ENCODE measurements at places on chromosomes 7 and 10.

DNA sequence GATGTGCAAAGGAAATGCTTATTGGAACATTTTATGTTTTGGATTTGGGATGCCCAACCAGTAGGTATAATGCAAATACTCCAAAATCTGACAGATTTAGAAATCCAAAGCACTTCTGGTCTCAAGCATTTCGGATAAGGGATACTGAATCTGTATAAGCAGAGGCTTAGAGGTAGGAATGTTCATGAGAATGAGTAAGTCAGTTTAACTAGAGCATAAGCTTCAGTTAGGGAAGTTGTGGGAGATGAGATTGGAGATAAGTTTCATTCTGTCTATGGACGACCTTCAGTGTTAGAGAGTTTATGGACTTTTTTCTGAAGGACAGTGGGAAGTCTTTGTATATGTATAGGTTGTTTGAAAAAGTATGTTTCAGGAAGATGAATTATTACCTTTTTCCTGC is 10.4 kb downstream of the TAX1BP1 start:
- H3K4me3 ChIP-seq = no peak overlapping the region
- DNase-seq = no peak
- H3K36me3 ChIP-seq = peaks cover 39% of the 10 kb centered on the region
- no peaks in the 10 kb centered on the region for H3K27me3 ChIP-seq
- no peak overlapping the region for H3K27ac ChIP-seq
- peaks cover 23% of the 10 kb centered on the region for H3K4me1 ChIP-seq

GRCh38 chr10:52106899-52107298 is 207.2 kb upstream of the DKK1 start:
- no peaks in the 10 kb centered on the region for H3K36me3 ChIP-seq
- no peak overlapping the region for H3K27ac ChIP-seq
- no peak overlapping the region for H3K4me3 ChIP-seq

DNA sequence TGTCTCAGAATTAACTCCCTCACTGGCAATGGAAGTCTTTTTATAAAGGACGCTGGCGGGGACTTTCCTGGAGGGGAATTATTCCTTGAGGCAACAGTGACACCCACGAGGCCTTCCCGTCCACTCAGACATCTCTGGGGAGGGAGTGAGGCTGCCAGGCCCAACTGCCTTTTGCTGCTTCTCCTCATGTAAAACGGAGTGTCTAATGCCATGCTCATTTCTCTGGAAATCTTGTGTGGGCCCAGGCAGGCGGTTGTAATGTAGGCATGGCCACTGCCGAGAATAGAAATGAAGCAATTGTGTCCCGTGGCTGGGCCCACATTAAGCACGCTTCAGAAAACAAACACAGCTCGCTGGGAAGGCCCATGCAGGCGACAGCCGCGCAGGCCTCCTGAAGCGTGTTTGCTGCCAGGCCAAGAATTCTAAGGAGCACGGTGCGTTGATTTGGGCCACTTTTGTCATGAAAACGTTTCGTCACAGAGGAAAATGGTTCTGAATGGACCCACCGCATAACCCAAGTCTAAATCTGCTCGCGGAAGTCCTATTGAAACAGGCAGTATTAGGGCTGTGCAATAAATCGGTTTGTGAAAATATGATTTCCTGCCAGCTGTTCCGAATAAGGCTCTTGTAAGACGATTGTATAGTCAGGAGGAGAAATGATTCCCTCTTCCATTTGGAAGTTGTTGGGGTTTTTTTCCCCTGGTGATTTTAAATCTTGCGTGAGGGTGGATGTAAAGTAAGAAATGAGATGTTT is 104.2 kb upstream of the CHST15 start:
- peaks cover 23% of the 10 kb centered on the region for H3K4me1 ChIP-seq
- no peaks in the 10 kb centered on the region for H3K36me3 ChIP-seq
- no peak overlapping the region for H3K4me3 ChIP-seq

GRCh38 chr7:47895026-47895425 is 53.2 kb downstream of the PKD1L1 start:
- no peak overlapping the region for H3K27ac ChIP-seq
- H3K4me3 ChIP-seq = no peak overlapping the region
- H3K27me3 ChIP-seq = no peaks in the 10 kb centered on the region
- no peak for DNase-seq
- no peaks in the 10 kb centered on the region for H3K4me1 ChIP-seq

GRCh38 chr10:121369616-121370015 is 228.6 kb downstream of the FGFR2 start:
- DNase-seq = no peak
- no peak overlapping the region for H3K4me3 ChIP-seq
- H3K36me3 ChIP-seq = no peaks in the 10 kb centered on the region
- no peaks in the 10 kb centered on the region for H3K4me1 ChIP-seq

DNA sequence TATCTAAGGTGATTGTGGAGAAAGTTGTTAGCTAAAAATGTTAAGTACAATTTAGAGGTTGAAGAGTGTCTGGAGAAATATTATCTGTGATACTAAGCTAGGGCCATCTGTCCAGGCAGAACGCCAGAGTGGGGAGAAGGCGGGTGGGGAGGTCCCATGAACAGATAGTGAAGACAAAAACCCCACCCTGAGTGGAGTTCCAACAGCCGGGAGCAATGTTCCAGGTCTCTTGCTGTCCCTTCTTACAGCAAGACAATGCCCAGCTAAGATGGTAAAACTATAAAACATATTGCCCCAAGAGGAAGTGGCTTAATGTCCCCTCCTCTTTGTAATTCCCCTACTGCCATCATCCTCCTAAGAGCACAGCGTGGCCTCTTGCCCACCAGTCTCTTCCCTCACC is 10.4 kb upstream of the IL15RA start:
- H3K36me3 ChIP-seq = 0 out of 2 replicates have a peak, but pooled peaks cover 3% of the 10 kb centered on the region
- H3K27me3 ChIP-seq = no peaks in the 10 kb centered on the region
- no peak for DNase-seq
- H3K4me1 ChIP-seq = no peaks in the 10 kb centered on the region

GRCh38 chr10:79111427-79111826 is 42.7 kb downstream of the ZMIZ1 start:
- DNase-seq = no peak
- H3K27ac ChIP-seq = no peak overlapping the region
- no peak overlapping the region for H3K4me3 ChIP-seq
- H3K27me3 ChIP-seq = no peaks in the 10 kb centered on the region
- H3K4me1 ChIP-seq = peaks cover 16% of the 10 kb centered on the region

DNA sequence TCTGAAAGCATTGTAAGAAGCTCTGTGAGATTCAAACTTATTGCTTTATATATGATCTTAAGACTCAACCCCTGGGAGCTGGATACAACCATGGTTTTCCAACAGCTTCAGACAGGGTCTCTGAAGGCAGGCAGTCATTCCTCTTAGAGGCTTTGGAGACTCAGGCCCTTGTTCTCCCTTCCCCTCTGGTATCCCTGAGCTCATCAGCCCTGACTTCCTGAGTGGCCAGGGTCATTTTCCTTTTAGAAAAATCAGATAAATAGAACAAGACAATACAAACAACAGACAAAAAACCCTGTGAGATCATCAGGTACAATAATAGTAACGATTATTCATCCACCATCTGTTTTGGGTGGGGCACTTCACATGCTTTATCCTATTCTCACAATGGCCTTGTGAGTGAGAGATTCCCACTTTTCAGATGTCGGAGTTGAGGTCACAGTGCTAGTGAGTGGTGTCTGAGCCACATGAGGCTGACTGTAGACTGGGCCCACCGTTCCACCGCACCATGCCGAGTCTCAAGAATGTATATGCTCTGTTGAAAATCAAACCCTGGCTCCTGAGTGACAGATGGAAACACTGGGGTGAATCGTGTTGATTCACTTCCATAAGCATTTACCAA is 144.2 kb downstream of the CXCL12 start:
- DNase-seq = no peak
- no peak overlapping the region for H3K27ac ChIP-seq
- no peak overlapping the region for H3K4me3 ChIP-seq
- no peaks in the 10 kb centered on the region for H3K36me3 ChIP-seq
- no peaks in the 10 kb centered on the region for H3K27me3 ChIP-seq
- peaks cover 5% of the 10 kb centered on the region for H3K4me1 ChIP-seq

DNA sequence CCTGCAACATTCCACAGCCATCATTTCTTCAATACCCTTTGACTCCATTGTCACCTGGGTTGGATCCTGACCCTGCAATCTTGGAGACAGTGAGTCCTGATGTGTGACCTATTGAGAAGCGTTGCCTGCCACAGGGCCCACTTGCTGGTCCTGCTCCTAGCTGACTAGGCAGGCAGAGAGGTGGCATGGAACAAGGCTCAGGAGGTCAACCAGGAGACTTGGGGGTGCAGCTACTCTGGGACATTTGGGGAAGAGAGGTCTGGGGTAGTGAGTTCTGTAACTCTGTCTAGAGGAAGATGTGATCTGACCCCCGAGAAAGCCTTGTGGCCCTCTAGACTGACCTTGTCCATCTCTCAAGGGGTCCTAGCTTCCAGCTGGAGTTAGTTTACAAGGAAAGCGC is 1.8 kb downstream of the ZMIZ2 start:
- no peaks in the 10 kb centered on the region for H3K27me3 ChIP-seq
- DNase-seq = no peak
- H3K36me3 ChIP-seq = no peaks in the 10 kb centered on the region
- H3K4me1 ChIP-seq = peaks cover 51% of the 10 kb centered on the region

DNA sequence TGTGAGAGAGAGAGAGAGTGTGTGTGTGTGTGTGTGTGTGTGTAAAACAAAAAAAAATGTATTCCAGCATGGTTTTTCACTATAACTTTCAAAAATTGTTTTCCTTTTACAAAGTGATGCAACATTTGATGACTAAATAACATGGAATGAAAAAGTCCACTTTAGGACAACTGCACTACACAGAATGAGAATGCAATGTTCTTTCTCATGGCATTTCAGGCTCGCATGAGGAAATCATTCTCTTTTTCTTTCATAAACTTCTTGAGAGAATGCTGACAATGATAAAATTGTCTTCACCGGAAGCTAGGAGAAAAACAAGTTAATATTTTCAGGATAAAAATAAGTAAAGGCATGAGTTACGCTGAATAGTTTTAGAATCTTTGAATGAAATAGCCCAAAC is 53.7 kb downstream of the SLC16A12 start:
- H3K36me3 ChIP-seq = no peaks in the 10 kb centered on the region
- DNase-seq = no peak
- H3K27me3 ChIP-seq = no peaks in the 10 kb centered on the region
- no peaks in the 10 kb centered on the region for H3K4me1 ChIP-seq

- DNase-seq = no peak
- H3K36me3 ChIP-seq = no peaks in the 10 kb centered on the region
- no peak overlapping the region for H3K4me3 ChIP-seq
- H3K27ac ChIP-seq = no peak overlapping the region
Observed at GRCh38 chr7:12199363-12199762, 11.7 kb upstream of the TMEM106B start.

- DNase-seq = no peak
- H3K4me3 ChIP-seq = no peak overlapping the region
- H3K36me3 ChIP-seq = no peaks in the 10 kb centered on the region
- H3K27me3 ChIP-seq = no peaks in the 10 kb centered on the region
- peaks cover 5% of the 10 kb centered on the region for H3K4me1 ChIP-seq
Observed at GRCh38 chr10:88828310-88828709, 23.3 kb downstream of the ANKRD22 start.

DNA sequence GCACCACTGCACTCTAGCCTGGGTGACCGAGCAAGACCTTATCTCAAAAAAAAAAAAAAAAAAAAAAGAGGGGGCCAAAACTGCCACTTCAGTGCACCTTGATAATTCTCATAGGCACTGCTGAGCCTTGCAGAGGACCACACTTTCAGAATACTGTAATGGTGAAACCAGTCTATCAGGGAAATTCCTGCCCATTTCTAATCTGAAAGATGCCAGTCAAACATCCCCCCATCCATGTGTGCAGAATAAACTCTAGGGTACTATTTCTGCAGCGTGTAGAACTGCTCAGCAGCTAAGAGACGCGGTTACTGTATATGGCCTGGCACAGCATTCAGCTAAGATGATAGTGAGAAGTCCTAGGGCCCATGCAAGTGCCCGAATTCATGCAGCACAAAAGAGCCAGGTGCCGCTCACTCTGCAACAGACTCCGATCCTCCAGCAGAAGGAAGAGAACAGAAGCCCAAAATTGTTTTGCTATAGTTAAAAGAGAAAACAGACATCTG is 286.8 kb upstream of the KLF14 start:
- peak overlapping the region; percentile 64 for H3K27ac ChIP-seq
- no peak overlapping the region for H3K4me3 ChIP-seq
- DNase-seq = no peak
- peaks cover 49% of the 10 kb centered on the region for H3K4me1 ChIP-seq
- H3K36me3 ChIP-seq = peaks cover 21% of the 10 kb centered on the region

DNA sequence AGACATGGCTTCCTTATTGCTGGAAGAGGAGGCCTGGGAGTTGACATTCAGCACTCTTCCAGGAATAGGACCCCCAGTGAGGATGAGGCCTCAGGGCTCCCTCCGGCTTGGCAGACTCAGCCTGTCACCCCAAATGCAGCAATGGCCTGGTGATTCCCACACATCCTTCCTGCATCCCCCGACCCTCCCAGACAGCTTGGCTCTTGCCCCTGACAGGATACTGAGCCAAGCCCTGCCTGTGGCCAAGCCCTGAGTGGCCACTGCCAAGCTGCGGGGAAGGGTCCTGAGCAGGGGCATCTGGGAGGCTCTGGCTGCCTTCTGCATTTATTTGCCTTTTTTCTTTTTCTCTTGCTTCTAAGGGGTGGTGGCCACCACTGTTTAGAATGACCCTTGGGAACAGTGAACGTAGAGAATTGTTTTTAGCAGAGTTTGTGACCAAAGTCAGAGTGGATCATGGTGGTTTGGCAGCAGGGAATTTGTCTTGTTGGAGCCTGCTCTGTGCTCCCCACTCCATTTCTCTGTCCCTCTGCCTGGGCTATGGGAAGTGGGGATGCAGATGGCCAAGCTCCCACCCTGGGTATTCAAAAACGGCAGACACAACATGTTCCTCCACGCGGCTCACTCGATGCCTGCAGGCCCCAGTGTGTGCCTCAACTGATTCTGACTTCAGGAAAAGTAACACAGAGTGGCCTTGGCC is 4.3 kb downstream of the PGAM2 start:
- H3K27me3 ChIP-seq = no peaks in the 10 kb centered on the region
- no peak for DNase-seq
- peaks cover 38% of the 10 kb centered on the region for H3K36me3 ChIP-seq
- no peak overlapping the region for H3K4me3 ChIP-seq

DNA sequence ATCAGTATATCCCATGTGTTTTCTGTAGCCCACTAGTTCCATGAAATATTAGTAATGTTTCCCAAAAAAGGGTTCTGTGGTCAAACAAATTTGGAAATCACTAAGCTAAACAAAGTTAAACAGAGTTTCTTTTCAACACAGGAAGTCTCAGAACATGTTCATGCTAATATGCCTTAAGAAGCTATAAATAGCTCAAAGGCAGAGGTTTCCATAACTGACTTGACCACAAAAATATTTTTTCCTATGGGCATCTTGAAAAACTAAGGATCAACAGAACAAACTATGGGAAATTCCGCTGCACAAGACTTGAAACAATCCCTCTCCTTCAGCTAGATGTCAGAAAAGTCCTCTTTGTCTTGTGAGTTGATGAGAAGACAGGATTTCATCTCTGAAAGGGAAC is 59.7 kb downstream of the SEM1 start:
- no peaks in the 10 kb centered on the region for H3K36me3 ChIP-seq
- H3K27ac ChIP-seq = no peak overlapping the region
- H3K4me3 ChIP-seq = no peak overlapping the region
- H3K27me3 ChIP-seq = no peaks in the 10 kb centered on the region
- H3K4me1 ChIP-seq = no peaks in the 10 kb centered on the region

GRCh38 chr10:132921818-132922807 is 20.3 kb downstream of the CFAP46 start:
- H3K27ac ChIP-seq = no peak overlapping the region
- peaks cover 2% of the 10 kb centered on the region for H3K4me1 ChIP-seq
- no peaks in the 10 kb centered on the region for H3K36me3 ChIP-seq
- no peaks in the 10 kb centered on the region for H3K27me3 ChIP-seq
- no peak for DNase-seq
